ENCODE measurements at places on chromosomes 13 and 19. TPM values are rescaled to one million over a fixed set of nuclear protein-coding genes. Genes with fewer than 3 reads are reported as not detected.

GRCh38 chr19:3821857-3822364 lies 35.7 kb upstream of the MATK start:
- DNase-seq = peak; percentile 72

Gene ZNF85
- total RNA-seq = 18.1 TPM

- no peak for DNase-seq
These were observed 406.8 kb upstream of the HTR2A start for GRCh38 chr13:47303626-47304025.

- DNase-seq = no peak
These were observed 1.7 kb downstream of the TRAPPC5 start for GRCh38 chr19:7682175-7682855.

DNA sequence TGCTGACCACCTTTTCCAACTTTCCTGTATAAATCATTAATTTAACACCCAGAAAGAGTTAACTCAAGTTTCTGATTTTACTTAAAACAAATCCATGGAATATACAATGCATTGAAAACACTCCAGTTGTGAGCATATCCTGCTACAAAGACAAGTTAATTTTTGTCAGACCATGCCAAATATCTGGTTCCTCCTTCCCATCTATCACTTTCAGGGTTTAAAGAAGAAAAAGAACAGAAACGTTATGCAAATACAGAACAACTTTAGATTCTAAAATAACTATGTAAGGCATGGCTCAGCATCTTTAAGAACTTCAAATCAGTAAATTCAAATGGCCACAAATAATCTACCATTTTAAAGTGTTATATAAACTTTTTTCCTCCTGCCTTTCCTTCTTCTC lies 14.9 kb downstream of the MRPS31 start:
- DNase-seq = no peak

Gene KLF1
- not detected for total RNA-seq

Gene FFAR2
- not detected for total RNA-seq

DNA sequence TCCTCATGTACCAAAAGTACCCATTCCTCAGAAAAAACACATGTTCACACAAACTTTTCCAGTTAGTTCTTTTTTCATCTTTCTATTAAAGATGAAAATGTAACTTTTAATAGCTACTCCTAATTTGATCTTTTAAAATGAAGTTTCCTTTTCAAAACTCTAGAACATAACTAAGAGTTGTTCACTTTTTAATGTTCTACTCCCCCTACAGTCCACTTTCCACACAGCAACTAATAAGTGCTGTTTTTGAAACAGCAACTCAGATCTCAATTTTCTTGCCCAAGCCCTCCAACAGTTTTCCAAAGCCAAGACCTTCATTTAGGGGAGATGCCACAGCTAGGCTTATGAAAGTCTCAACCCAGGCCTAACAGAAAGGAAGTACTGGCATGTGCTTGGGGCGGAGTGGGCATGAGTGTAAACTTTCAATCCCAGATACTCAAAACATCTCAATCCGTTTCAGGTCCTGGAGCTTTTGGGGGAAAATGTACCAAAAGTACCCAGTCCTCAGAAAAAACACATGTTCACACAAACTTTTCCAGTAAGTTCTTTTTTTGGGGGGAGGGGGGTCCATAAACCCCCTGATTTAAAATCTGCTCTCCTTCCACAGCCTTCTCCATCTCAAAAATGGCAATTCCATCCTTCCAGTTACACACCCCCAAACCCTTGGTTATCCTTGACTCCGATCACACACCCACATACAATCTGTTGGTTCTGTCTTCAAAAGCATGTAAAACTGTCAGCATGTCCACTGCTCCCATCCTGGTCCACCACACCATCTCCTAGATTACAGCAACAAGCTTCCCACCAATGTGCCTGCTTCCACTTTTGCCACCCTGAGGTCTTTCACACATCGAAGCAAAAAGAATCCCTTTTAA lies 2.0 kb downstream of the FBL start:
- peak; percentile 30 for DNase-seq

GRCh38 chr19:570937-571565 lies 1.3 kb upstream of the BSG start:
- DNase-seq = peak; percentile 74

- DNase-seq = no peak
These were observed 222.2 kb downstream of the MYO16 start for GRCh38 chr13:108851660-108852059.

DNA sequence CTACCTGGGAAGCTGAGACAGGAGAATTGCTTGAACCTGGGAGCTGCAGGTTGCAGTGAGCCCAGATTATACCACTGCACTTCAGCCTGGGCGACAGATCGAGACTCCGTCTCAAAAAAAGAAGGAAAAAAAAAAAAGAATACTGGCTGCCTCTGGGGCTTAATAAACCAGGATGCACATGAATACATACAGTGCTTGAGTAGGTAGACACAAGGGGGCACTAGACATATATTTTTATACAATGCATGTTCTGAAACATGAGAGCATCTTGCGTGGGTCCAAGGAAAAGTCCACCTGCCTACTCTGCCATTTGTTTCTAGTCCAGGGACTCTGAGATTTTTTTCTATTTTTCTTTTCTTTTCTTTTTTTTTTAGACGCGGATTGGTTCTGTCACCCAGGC lies 31.2 kb downstream of the KEAP1 start:
- DNase-seq = no peak

GRCh38 chr19:33256261-33256660 lies 30.6 kb upstream of the SLC7A10 start:
- no peak for DNase-seq

Gene LYL1
- 0.34 TPM for total RNA-seq

- no peak for DNase-seq
These were observed 6.4 kb downstream of the LYL1 start for GRCh38 chr19:13095934-13096927.

Gene FCHO1
- 0.91 TPM for total RNA-seq

GRCh38 chr13:75307370-75307949 lies 174.5 kb downstream of the TBC1D4 start:
- no peak for DNase-seq

Gene WDR18
- total RNA-seq = 92.5 TPM

- DNase-seq = no peak
These were observed 85.0 kb downstream of the DOCK9 start for GRCh38 chr13:98892821-98893220.

DNA sequence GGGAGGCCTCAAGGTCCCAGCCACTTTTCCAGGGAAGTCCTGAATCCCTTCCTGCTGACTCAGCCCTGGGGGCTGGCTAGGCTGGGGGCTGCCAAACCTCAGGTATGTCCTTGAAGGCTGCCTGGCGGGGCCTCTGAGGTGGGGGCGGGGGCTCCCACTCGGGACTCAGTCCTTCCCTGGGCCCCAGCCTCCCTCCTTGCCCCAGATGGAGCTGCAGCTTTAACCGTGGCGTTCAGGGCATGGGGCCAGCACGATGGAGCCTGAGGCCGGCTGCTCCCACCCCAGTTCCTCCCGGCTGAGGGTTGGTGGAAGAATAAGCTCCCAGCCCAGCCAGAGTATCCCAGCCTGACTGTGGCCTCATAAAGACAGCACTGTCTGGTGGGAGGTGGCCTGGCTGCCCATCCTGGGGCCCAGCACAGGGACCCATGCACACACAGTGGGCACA lies 12.4 kb downstream of the CILP2 start:
- peak; percentile 43 for DNase-seq

DNA sequence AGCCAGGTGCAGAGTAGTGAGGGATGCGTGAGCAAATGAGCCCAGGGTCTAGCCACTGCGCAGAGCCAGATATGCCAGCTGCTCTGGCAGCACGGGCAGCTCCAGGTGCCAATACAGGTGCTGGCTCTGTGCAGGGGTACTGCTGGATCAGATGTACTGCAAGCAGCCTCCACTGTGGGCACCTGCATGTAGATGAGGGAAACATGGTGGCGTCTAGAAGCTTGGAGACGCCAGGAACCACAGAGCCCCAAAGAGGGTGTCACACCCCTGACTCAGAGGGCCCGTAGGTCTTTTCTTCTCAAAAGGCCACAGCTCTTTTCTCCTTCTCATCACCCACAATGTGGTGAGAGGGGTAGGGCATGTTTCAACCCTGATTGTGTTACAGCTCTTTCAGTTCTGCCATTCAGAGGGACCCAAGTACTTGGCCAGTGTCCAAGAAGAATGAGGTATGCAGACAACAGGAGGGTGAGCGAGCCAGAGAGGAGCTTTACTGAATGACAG lies 244.4 kb upstream of the SLITRK1 start:
- no peak for DNase-seq

Gene ZNF497
- 1.5 TPM for total RNA-seq

All from Daoy (cell line).